ENCODE measurements at places on chromosomes 3 and 15.

GRCh38 chr3:98764472-98764884 is 1.3 kb downstream of the ST3GAL6 start:
- DNase-seq: no peak

GRCh38 chr15:74696398-74696729 is 540 bp upstream of the EDC3 start:
- peak; percentile 3 for DNase-seq

DNA sequence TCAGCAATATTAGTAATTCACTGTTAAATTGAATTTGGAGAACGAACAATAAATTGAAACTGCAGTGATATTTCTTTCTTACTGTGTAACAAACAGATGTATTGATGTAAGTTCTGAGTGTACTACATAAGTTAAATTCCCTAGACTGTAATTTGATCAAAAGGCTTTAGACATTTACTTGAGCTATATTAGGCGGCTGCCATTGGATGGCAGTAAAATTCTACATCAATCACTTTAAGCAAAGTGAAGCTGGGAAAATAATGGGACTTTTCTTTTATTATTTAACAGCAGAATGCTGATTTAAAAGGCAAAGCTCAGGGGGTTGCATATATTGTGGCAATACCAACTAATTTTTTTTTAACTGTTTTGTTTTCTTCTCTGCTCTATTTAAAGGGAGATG is 212.6 kb upstream of the PLSCR5 start:
- DNase-seq: no peak

GRCh38 chr15:71111950-71112349 is 3.3 kb upstream of the THSD4 start:
- DNase-seq: no peak

DNA sequence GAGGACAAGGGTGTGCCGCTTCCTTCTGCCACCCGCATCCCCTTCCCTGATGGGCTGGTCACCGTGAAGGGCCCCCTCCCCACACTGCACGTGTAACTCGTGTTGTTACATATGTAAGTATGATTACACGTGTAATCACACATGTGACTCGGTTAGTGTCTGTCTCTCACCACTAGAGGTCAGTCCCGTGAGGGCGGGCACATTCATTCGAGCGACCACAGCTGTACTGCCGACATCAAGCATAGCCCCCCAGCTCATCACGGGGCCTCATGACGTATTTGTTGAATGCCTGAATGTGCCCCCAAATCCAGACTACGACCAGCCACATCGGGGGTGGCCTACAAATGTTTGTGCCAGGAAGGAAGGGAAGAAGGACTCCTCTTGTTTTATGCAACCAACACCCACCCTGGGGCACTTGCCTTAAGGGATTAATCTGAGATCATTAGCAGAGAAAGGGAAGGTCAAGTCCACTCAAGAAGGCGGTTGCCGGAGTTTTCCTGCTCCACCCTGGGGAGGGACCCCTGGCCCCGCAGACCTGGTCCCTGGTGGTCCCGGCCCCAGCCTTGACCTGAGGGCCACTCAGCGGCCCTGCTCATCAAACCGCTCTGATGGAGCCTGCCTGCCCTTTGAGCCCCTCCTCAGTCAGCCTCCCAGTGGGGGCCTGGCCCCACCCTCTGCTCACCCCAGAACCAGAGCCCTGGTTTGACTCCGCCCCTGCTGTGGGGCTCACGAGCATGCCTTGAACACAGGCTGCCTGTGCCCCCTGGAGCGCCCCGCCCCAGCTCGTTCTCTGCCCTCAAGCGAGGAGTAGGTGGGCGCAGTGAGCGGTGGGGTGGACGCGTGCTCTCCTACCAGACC is 52.8 kb downstream of the RGMA start:
- DNase-seq: peak; percentile 82

DNA sequence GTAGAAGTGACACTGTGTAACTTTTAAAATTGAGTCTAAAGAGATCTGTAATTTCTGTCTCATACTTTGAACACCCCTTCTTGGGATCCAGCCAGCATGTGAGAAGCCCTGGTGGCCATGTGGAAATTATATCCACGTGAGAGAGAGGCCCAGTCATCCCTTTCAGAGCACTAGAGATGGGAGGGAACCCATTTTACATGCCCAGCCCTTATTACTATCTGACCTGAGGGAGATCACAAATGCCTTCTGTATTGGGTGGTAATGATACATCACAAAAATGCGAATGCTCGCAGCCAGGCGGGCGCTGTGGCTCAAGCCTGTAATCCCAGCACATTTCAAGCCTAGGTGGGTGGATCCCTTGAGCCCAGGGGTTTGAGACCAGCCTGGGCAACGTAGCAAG is 27.3 kb upstream of the TRAK1 start:
- DNase-seq: peak; percentile 36

DNA sequence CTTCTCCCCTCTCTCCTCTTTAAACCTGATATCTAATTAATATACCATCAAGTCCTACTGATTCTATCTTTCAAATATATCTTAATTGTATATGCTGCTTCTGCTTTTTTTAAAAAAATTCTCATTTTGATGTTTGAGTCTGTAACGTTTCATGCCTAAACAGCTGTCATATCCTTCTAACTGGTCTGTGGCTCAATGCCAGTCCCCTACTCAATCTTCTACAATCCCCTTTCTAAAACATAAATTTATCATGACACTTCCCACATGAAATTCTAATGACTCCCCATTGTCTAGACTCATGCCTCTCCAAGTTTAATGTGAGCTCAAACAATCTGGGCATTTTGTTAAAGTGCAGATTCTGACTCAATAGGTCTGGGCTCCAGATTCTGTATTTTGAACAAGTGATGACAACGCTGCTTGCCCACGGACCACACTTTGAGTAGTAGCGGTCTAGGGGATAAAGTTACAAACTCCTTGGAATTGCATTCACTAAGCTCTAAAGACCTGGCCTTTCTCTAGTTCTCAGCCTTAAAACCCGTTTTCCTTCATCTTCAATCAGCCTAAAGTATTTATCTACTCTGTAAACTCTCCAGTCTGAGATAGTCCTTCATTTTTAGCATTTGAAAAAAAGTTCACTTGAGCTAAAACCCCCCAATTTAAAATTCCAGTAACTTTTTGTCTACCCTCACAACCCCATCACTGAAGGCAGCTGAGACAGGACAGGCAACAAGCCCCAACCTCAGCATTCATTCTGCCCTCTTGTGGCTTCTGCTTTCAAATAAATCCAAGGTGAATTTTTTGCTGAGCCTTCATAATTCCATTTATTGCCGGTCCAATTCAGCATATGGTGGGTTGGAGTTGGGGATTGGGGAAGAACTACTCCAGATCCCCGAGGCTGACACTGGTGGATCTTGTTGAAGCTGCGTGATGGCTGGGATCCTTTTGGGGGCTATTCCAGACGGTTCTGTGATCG is 88.1 kb upstream of the THRB start:
- no peak for DNase-seq

DNA sequence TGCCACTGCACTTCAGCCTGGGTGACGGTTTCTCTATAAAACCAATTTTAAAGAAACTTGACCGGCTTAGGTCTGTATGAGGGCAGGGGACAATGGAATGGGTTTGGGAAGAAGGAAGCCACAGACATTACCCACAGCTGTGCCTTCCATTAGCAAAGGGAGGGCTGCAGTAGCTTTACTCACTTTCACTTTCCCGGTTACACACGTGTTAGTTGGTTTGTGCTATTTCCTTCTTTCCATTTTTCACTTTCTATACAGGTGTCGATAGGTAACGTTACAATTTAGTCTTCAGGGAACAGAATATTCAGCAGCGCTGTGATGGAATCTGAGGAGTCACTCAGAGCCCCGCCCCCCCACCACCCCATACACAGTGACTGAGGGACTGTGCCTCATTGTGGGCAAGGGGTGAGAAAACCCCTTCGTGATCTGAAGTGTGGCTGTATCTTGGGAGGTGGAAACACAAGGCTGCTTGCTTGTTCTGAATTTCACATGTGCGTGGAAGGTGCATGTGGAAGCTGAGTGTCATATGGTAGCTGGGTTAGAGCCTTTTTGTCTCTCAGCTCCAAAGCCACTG is 44.8 kb upstream of the RPL32 start:
- DNase-seq: no peak

GRCh38 chr3:9770276-9770812 is 597 bp upstream of the CAMK1 start:
- DNase-seq: no peak
